Heart right ventricle (tissue), 16 donors: ENCODE measurements at places on chromosomes 3 and 15.

GRCh38 chr3:178174201-178174915 lies 361.9 kb upstream of the KCNMB2 start:
- DNase-seq, result no peak

- no peak for DNase-seq
Measured at GRCh38 chr3:36362216-36362615, 18.1 kb upstream of the STAC start.

- no peak for DNase-seq
Measured at GRCh38 chr3:153023896-153024295, 138.1 kb upstream of the RAP2B start.

DNA sequence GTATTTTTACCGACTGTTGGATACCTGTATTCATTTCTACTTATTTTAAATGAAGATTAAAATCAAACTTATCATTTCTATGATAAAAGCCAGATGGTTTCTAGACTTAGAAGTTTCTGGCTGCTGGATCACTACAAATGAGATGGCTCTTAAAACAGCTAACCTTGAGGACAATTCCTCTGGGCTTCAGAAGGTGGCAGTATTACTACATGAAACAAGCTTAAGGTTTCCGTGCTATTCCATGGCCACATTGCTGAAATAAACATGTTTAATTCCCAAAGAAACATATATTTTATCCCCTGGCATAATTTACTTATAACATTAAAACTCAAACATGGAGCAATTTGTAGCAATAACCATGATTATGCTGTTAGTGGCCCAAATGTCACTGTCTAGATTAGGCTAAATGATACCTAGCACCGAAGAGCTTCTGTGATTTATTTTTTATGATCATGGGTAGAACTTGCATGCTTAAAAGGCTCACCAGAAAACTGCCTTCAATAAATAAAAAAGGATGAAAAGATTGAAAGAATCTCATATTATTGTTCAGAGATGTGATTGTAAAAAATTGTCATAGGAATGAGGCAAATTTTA lies 204.0 kb upstream of the NANOGP8 start:
- DNase-seq, result peak; percentile 20

DNA sequence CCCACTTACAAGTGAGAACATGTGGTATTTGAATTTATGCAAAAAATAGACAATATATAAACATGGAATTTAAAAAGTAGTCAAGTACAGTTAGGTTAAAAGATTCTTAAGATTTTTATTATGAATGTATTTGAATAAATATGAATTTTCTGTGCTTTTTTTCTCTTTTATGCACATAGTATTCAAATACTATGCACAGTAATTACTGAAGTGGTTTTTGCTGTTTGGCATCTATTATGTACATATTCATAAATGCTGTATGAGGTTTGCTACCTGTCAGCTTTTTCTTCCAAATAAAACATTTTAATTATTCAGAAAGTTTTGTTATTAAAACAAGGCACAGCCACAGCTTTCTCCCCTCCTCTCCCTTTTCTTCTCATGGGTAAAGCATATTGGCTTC lies 1272.7 kb downstream of the NSUN3 start:
- DNase-seq, result no peak

DNA sequence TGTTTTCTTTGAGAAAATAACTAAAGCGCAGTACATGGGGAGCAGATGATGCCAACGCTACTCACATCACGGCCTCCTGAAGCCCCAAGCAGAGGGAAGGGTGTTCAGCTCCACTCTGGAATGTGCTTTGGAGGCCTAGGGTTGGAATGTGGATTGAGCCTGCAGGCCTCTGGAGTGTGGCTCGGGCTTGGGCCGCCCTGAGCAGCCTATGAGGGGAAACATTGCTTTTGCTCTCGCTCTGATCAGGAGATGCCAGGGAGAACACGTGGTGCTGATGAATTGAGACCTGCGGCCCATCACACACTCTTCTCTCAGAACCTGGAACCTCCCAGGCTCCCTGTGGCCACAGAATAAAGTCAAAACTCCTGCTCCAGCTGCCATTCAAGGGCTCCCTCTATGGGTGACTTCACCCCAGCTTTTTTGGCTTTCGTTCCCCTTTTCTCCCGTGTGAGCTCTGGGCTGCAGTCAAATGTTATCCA lies 23.3 kb downstream of the CCDC13 start:
- no peak for DNase-seq

- no peak for DNase-seq
Measured at GRCh38 chr3:29363110-29363509, 82.2 kb downstream of the RBMS3 start.

- no peak for DNase-seq
Measured at GRCh38 chr3:193853511-193854219, 260.7 kb downstream of the OPA1 start.

- no peak for DNase-seq
Measured at GRCh38 chr3:33892655-33893054, 94.2 kb downstream of the PDCD6IP start.

DNA sequence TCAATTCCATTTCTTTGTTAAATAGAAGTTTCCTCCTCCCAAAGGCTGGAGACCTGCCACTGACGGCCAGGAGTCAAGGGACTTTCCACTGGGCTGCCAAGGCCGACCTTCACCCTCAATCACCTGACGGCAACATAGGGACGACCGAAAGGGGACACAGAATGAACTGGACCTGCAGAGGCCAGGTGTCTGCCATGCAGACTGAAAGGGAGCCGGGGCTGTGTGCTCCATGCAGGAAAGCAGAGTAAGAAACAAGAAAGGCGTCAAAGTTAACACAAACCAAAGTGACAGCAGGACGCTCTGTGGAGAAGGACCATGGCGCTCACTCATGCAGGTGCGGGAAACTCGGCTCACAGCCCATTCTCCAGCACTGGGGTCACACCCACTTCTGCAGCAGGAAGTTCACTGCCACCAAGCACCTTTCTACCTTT lies 26.1 kb downstream of the ZXDC start:
- DNase-seq, result no peak

- no peak for DNase-seq
Measured at GRCh38 chr3:55955891-55956477, 468.9 kb upstream of the WNT5A start.

DNA sequence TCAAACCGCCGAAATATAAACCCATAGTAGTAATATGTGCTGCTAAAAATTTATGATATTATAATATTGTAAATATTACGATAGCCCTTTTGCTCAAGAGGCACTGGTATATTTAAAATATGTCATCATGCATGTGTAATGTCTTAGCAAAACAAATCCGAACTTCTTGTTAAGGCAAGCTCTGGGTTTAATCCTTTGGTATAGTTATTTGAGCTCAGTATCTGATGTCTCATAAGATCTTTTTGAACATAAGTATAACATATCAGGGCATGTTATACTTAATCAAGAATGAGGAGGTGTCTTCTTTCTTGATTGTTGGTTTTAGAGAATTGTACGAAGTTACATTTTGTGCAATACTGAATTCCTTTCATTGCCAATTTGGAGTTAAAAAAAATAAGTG lies 154.1 kb upstream of the CBLB start:
- DNase-seq, result no peak

DNA sequence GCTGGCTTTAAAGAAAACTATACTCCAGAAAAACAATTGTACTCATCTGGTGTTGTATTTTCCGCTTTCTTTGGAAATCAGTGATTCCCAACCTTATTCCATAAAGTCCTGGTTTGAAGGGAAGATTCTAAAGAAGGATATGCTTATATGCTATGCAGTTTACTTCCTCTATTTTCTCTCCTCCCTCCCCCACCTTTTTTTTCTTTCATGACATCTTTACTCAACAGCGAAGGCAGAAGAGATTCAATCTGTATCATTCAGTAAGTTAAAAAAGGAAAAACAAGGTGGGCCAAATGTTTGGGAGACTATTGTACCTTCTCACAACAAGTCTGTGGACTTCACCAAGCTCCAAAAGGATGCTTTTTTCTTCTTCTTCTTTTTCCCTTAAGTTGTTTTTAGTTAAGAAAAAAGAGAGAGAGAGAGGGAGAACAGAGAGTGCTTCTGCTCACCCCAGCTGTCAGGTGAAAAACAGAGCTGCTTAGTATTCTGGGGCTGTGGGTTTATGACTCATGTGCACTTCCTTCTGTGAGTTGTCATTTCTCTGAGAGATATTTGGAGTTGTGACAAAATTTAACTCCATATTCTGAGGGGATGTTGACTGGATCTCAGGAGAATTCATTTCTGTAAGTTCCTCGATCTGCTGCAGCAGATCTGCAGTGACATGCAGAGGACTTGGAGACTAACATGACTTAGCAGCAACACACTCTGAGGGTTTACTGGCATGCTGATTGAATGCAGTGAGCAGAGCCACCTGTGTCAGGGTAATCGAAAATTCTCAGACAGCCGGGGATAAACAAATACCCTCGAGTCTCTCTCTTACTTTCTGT lies 70.7 kb downstream of the SSR3 start:
- no peak for DNase-seq

- no peak for DNase-seq
Measured at GRCh38 chr15:57422113-57422754, 45.9 kb downstream of the CGNL1 start.

DNA sequence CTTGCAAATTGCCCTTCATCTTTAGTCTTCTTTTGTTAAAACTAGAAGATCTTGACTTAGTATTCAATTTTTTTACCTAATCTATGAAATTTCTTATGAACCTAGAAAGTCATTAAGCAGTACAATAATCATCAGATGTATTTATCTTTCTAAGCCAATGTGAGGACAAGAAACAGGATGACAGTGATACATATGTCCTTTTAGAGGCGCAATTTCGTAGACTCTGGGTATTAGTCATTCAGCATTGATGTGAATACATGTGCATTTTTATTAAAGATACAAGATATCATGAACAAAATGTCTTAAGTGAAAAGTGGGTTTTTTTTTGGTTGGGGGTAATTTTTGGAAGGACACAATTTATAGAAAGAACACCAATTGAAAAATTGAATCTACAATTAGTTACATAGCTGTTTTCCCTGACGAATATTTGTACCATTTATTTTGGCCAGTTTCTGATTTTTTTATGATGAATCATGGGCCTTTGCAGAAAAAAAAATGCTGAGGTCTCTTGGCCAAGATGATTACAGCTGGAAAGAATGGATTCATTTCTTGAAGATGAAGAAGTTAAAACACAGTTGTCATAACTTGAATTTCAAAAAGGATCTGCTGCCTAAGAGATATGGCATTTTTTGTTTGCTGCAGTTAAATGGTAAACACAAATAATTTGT lies 48.9 kb upstream of the AGTR1 start:
- DNase-seq, result no peak

DNA sequence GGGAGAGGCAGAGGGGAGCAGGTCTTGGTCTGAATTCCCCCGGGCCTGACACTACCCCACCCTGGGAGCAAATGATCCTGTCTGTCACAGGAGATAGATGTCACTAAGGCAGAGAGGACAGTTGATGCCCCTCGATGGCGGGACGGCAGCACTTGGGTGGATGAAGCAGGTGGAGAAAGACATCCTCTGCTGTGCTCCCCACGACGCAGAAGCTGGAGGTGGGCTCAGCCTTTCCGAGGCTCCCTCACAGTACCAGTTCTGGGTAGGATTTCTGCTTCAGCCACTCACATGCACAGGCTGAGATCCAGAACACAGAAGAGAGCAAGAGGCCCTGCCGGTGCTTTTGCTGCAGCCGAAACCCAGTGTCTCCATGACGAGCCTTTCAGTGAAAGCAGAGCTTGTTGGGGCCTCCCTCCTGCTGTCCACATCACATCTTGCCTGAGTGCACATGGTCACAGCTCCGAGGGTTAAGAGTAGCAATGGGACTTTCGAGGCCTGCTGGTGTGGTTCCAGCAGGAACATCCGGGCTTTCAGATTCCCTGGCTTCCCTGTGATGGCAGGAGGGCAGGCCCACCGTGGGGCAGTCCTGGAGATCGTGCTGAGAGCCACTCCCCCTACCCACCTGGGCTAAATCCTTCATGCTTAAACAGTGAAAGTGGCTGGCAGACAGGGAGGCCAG lies 107.3 kb upstream of the PRR20G start:
- no peak for DNase-seq

- no peak for DNase-seq
Measured at GRCh38 chr3:42120866-42121265, 29.7 kb downstream of the TRAK1 start.

DNA sequence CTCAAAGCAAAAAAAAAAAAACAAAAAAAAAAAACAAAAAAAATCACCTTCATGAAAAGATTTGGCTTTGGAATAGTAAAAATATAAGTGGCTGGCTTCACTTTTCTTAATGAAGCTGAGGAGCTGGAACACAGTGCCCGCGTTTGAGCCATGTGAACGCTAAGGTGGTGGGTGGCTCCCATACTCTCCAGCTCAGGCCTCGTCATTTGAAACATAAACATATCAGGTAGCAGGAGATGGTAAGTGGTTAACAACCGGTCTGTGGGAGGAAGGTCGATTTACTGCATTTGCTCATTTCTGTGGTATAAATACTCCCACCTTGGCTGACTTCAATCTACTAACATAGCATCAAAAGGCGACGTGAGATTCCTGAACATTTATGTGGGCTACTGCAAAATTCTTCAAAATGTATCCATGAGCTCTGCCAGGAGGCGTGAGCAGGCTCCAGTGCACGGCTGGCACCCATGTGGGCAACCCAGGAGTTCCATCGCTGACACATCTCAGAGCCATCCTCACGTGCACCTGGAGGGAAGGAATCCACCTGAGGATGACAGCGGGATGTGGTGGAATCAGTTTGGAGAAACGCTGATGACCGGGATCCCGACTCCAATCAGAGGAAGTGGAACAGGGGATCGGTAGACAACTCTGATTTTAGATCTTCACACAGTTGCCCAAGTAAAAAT lies 157.6 kb downstream of the ATP10A start:
- DNase-seq, result no peak

- no peak for DNase-seq
Measured at GRCh38 chr3:53224536-53224935, 31.3 kb downstream of the TKT start.

DNA sequence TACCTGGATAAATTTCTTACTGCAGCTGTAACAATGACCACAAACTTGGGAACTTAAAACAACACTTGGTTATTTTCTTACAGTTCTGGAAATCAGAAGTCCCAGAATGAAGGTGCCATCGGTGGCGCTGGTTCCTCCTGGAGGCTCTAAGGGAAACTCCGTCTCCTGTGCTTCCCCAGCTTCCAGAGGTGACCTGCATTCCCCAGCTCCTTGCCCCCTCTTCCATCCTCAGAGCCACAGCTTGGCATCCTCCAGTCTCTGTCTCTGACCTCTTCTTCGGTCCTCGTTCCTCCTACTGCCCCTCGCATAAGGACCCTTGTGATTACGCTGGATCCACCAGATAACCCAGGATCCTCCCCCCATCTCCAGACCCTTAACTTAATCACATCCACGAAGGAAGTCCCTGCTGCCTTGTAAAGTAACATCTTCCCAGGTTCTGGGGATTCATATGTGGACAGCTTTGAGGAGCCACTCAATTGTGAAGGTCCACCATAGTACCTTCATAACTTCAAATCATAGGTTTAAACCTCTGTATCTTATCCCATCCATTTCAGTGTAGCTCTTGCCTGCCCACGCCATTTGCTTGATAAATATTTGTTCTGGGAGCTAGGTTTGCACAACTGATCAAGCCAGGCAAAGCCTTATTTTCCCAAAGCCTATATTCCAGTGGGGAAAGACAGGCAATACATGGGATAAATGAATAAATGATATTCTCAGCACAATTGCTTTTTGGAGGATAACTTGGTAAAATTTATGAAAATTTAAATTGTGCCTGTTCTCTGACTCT lies 34.8 kb downstream of the KLF15 start:
- DNase-seq, result no peak
